Epithelial cell of proximal tubule (primary cell): ENCODE measurements at places on chromosomes 3 and 15. TPM values are rescaled to one million over a fixed set of nuclear protein-coding genes. Genes with fewer than 3 reads are reported as not detected.

Gene WDR72
- 1.5 and 2.3 TPM in 2 replicates for total RNA-seq

Gene LSMEM2
- not detected in 2 replicates for total RNA-seq

Gene PP2D1
- not detected in 2 replicates for total RNA-seq

Gene VGLL3
- total RNA-seq, result 7.9 and 9.9 TPM in 2 replicates

Gene ADGRG7
- not detected in 2 replicates for total RNA-seq

Gene SATB1
- total RNA-seq, result 1.3 and 2.0 TPM in 2 replicates

Gene APBA2
- 30.0 and 36.5 TPM in 2 replicates for total RNA-seq

Gene SRPRB
- 18.7 and 41.7 TPM in 2 replicates for total RNA-seq

Gene ISL2
- 0.58 and 0.69 TPM in 2 replicates for total RNA-seq

Gene SETD2
- total RNA-seq, result 17.4 and 21.3 TPM in 2 replicates

Gene DVL3
- total RNA-seq, result 33.5 and 38.2 TPM in 2 replicates

Gene GATM
- 4.7 and 9.9 TPM in 2 replicates for total RNA-seq

Gene NR1I2
- total RNA-seq, result 0.14 and 0.69 TPM in 2 replicates

Gene ROBO2
- total RNA-seq, result 0.07 and 0.52 TPM in 2 replicates

Gene RBP2
- total RNA-seq, result not detected in 2 replicates

Gene TMEM266
- not detected in 2 replicates for total RNA-seq

Gene OR5H2
- total RNA-seq, result not detected in 2 replicates

Gene CEP70
- total RNA-seq, result 12.8 and 21.0 TPM in 2 replicates

Gene TRH
- not detected in 2 replicates for total RNA-seq

Gene CD200R1L
- not detected in 2 replicates for total RNA-seq

Gene LRRC15
- not detected in 2 replicates for total RNA-seq

Gene EXD1
- total RNA-seq, result not detected in 2 replicates

Gene XYLB
- 2.5 and 7.8 TPM in 2 replicates for total RNA-seq

Gene CHSY1
- total RNA-seq, result 14.4 and 19.2 TPM in 2 replicates

Gene RTP4
- total RNA-seq, result 0.29 and 0.40 TPM in 2 replicates

Gene SNX33
- 6.7 and 13.5 TPM in 2 replicates for total RNA-seq

Gene MYNN
- 10.9 and 17.6 TPM in 2 replicates for total RNA-seq

Gene MYO5C
- 16.9 and 22.3 TPM in 2 replicates for total RNA-seq

Gene ENTPD3
- total RNA-seq, result 0.43 and 0.46 TPM in 2 replicates

Gene CORO2B
- 13.5 and 18.3 TPM in 2 replicates for total RNA-seq

Gene PLD1
- 5.1 and 9.0 TPM in 2 replicates for total RNA-seq

Gene CPN2
- total RNA-seq, result not detected in 2 replicates

Gene PDIA5
- total RNA-seq, result 17.7 and 29.4 TPM in 2 replicates

Gene ZBED2
- total RNA-seq, result 2.4 and 14.7 TPM in 2 replicates
